RPMI8226 (cell line): ENCODE measurements at places on chromosomes 3 and 15.

GRCh38 chr15:68553314-68553993 is 25.3 kb upstream of the CORO2B start:
- no peak for DNase-seq

DNA sequence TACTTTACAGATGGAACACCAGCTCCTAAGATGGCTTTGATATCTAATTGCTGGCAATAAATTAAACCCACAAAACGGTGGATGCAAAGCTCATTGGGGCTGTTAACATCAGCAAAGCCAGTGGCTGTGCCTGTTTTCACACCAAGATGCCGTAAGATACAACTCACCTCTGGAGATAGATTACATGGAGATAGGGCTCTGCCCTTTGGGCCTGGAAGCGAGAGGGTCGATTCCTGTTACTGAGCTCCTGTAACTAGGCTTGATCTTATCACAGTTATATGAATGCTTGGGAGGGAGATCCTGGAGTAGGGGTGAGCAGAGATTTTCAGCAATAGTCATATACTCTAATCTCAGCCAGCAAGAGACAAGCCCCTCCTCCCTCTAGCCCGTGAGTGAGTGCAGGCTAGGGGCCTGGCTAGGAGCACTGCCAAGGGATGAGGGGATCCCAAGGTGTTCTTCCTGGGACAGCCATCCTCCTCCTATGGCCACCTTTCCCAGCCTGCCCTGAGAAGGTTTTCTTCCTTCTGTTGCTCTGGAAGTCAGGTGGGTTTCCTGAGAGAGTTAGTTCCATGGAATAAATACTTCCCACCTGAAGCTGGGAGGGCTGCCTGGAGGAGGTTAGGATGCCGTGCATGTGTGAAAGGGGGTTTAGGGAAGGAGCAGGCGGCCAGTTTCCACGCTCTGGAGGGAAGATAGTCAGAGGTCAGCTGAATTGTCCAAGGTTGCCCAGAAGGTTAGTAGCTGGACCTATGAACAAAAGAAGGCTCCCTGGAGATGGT is 18.1 kb upstream of the DOCK3 start:
- DNase-seq = no peak

GRCh38 chr15:66894363-66894762 is 171.0 kb upstream of the SMAD3 start:
- no peak for DNase-seq

DNA sequence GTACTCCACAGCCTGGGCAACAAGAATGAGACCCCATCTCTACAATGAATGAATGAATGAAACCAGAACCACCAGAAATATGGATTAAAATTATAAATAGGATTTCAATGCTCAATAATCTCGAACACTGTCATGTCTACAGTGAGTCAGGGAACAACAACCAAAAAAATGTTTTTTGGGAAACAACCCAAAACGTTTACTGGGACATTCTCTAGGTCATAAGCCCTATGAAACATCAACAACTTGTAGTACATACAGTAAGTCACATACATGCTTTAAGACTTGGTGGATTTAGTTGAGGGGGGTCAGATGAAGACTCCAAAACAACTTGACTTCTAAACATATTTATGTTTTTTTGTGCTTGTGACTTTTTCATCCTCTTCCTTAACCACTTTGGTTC is 511.2 kb downstream of the FOXP1 start:
- no peak for DNase-seq

DNA sequence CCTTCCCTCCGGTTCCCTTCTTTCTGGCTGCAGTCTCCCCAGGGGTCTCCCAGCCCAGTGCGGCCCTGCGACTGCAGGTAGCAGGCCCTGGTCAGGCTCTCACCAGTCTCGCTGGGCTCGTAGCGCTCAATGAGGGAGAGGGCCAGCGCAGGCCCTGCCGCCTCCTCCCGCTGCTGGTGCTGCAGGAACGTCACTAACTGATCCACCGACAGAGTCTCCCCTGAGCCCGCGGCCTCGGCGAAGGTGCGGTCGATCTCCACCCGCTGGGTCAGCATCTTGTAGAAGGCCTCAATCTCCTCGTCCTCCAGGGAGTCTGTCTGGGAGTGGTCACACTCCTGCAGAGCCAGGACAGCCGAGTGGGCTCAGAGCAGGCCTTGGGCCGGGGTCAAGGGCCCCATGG is 18.3 kb downstream of the PLCD1 start:
- DNase-seq = no peak

DNA sequence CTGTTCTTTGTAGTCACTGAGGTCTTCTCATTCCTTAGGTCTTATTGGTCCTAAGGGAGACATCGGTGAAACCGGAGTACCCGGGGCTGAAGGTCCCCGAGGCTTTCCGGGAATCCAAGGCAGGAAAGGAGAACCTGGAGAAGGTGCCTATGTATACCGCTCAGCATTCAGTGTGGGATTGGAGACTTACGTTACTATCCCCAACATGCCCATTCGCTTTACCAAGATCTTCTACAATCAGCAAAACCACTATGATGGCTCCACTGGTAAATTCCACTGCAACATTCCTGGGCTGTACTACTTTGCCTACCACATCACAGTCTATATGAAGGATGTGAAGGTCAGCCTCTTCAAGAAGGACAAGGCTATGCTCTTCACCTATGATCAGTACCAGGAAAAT is 11.6 kb downstream of the ADIPOQ start:
- no peak for DNase-seq

- DNase-seq = no peak
Measured at GRCh38 chr3:187264021-187264420, 27.5 kb downstream of the MASP1 start.

- no peak for DNase-seq
Measured at GRCh38 chr15:101210058-101210457, 41.8 kb downstream of the CHSY1 start.

DNA sequence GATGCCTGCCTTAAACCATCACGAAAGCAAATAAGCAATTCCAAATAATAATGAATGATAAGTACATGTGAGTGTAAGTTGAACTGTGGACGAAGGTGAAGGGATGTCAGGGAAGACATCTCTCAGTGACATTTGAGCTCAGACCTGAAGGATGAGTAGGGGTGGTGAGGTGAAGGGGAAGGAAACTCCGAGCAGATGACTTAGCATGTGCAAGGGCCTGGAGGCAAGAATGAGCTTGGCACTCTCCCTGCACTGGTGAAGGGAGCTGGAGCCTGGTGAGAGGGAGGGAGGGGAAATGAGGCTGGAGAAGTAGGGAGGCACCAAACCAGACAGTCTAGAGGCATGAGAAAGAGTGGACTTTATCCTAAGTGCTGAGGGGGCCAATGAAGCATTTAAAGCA is 84.3 kb downstream of the MTHFS start:
- DNase-seq = no peak

- no peak for DNase-seq
Measured at GRCh38 chr15:25946241-25946805, 83.2 kb upstream of the ATP10A start.

DNA sequence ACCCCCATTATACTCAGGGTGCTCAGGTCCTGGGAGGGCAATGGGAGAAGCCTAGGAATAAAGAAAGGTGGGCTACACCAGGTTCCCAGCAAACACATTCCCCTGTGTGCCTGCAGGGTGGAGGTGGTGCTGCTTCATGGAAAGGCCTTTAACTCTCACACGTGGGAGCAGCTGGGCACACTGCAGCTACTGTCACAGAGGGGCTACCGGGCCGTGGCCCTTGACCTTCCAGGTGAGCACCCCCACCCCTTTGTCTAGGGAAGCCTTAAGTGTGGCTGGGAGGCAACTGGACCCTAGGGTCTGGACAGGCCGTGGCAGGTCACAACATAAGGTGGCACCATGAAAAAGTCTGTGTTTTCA is 3.3 kb downstream of the ABHD14A start:
- no peak for DNase-seq

DNA sequence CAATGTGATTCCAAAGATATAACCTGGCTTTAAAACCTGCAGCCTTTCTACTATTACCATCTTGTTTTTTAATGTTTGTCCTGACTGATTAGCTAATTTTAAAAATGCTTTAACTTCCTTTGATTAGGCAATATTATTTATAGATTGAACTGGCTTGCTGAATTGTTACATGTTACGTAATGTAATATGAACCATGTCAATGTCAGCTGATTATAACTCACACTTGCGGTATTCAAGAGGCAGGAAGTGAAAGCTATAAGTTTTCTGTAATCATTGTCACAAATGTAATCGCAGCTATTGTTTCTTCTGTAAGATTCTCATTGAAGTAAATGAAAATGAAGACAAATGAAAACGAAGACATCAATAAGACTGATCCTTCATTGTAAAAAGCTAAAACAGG is 146.8 kb downstream of the ROBO2 start:
- no peak for DNase-seq

DNA sequence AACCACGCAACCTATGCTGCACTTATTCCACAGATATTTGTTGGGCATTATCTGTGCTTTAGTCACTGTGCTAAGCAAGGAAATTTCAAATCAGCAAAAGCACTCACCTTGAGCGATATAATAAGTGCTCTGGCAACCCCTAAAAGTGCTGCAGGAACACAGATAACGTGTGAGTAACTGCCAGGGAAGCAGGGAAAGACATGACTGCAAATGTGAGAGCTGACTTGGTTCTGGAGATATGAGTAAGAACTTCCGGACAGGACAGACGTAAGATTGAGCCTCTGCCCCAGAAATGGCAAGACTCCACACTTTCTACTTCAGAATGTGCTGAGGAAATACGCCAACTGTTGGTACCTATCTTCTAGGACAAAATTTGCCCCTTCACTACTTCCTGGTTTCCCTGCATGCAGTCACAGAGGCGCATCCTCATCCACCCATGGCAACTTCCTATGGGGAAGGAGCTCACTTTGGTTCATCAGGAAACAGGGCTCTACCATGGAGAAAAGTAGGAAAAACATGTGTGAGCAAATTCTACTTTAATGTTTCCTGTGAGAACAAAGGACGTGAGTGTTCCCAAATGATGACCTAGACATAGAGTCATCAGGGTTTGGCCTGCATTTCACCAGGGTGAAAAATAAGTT is 41.7 kb downstream of the AQP9 start:
- DNase-seq = no peak

- DNase-seq = no peak
Measured at GRCh38 chr3:139239550-139239949, 104.3 kb upstream of the MRPS22 start.

- DNase-seq = no peak
Measured at GRCh38 chr15:73357999-73358665, 10.6 kb downstream of the HCN4 start.

- DNase-seq = no peak
Measured at GRCh38 chr3:123085293-123085931, 18.6 kb downstream of the PDIA5 start.

GRCh38 chr15:98057453-98057852 is 97.0 kb downstream of the ARRDC4 start:
- no peak for DNase-seq

DNA sequence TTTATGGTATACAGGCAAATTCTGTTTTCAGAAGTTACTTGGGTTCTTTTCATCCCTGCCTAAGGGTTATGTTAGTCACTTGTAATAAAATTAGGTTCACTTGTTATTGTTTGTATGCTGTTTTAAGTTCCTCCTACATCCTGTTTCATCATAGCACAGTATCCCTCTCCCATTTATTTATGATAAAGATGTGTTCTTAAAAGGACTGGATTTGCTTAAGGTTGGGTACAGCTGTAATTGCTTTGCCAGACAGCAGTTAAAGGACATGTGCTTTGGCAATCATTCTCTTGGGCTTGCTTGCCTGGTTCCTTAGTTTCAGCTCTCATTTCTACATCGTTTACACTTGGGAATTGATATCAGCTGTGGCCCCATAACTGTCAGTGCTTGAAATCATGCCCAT is 11.7 kb downstream of the ATP2C1 start:
- no peak for DNase-seq

GRCh38 chr3:129855832-129856419 is 37.6 kb downstream of the TMCC1 start:
- no peak for DNase-seq

DNA sequence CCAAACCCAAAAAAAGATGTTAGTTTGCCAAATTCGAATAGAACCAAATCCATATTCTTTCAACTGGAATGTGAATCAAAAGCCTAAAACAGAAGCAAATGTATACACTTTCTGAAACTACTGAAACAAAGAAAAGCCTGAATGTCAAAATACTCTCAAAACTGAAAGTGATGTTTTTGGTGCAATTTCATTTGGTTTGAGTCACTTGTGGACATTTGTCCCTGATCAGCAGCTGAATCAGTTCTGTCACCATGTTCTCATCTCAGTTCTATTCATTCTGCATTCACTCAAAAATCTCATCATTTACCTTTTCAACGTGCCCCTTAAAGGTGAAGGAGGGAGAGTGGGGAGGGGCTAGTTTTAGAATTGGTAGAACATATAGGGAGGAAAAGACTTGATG is 266.8 kb downstream of the ABHD5 start:
- no peak for DNase-seq

DNA sequence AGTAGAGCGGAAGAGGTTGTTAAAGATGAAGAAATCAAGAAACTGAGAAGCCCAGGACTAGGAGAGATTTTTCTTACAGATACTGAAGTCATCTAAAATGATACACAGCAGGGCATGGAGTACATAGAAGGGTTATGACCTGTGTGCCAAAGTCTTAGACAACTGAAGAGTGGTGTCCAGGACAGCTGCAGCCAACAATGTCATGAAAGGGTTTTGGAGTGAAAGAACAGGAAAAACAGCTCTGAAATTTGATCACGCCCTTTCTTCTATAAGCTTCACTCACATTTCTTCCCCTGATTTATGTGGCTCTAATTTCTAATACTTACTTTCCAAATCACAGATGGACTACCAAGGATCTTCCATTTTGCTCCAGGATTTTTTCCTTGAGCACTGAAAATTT is 3.0 kb downstream of the CFAP20DC start:
- no peak for DNase-seq

DNA sequence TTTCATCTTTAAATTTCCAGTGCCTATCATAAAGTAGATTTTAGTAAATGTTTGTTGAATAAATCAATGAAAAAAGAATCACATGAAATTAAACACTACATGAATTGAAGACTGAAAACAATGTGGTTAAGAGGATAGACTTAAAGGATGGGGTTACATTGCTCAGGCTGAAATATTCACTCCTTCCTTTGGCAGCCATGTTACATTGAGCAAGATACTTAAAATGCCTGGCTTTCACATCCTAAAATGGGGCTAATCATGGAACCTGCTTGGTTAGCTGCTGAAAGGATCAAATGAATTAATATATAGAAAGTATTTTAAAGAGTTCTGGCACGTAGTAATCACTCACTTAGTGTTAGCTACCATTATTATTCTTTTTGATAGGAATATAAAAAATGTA is 196.9 kb upstream of the SLC2A2 start:
- no peak for DNase-seq

DNA sequence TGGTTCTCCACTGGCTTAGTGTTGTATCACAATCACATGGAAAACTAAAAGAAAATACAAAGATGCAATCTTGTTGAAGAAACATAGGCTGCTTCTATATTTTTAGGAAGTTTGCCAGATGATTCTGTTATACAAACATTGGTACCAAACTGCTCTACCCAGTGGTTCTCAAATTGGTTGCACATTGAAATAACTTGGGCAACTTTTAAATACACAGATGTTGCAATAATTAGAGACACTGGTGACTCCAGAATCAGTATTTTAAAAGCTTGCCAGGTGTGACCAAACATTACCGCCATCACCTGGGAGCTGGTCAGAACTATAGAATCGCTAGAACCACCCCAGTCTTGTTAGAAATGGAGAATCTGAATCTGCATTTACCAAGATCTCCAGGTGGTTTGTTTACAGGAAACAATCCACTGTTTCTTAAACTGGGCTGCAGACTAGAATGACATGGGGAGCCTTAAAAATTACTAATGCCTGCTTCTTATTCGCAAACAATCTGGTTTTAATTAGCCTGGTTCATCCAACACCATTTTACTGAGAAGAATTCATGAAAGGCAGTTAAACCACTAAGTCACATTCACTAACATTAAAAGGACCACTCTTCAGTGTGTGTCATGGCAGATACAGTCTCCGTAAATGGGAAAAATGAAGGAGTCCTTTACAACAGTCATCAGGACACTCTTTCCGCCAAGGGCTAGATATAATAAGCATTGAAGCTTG is 76.5 kb downstream of the ACAP2 start:
- no peak for DNase-seq
